ENCODE measurements at places on chromosomes 3 and 15.

GRCh38 chr3:127101411-127102187 is 91.3 kb upstream of the PRR23E start:
- DNase-seq, result no peak

- no peak for DNase-seq
These were observed 32.9 kb downstream of the PIK3CB start for GRCh38 chr3:138801792-138802191.

- no peak for DNase-seq
These were observed 46.1 kb upstream of the RASGRP1 start for GRCh38 chr15:38610748-38611147.

DNA sequence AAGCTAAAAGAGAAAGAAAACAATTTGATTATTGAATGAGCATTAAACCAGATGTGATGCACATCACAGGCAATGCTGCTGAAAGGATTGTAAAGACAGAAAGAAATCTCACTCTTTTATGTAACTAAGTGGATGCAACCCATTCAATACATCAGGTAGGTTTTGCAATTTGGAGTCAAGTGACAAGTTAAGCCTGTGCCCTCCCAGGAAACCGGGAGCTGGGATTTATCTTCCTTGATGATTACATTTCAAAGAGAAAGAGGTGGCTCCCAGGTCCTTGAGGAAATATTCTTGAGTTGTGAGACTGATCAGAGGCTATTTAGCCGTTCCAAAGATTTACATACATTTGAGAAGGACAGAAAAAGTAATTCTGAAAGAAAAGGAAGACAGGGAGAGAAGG is 219.0 kb upstream of the PROK2 start:
- DNase-seq, result no peak

GRCh38 chr15:51425517-51426040 is 84.1 kb downstream of the GLDN start:
- DNase-seq, result no peak

DNA sequence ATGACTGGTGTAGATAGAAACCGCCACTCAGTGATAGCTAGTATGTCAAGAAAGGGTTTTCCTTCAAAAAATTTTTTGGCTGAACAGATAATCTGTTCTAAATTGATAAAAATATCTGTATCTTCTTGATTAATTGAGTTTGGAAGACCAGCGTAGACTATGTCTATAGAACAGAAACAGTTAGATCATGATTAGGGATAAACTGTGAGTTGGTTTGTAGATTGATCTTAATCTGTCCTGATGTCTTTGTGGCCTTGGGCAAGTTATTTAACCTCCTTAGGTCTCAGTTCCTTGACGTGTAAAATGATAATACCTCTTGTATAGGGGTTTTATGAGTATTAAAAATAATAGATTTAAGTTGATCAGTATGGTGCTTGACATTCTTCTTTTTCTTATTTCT is 4.7 kb downstream of the NFKBIZ start:
- DNase-seq, result no peak

GRCh38 chr3:126737527-126737926 is 33.5 kb downstream of the CHCHD6 start:
- DNase-seq, result no peak

DNA sequence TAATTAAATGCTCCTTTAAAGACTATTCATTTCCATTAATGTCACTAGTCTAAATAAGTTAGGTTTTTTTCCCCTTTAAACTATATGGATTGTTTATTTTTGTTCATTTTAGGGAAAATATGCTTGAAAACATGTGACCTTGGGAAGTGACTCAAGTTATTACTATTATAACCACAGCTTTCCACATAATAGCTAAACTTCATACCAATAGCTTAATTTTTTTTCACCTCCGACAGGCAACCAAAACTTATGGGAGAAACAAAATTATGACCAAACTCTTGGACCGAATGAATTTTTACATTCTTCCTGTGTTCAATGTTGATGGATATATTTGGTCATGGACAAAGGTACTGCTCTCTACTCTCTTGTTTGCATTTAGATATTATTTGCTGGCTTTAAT is 16.2 kb downstream of the CPA3 start:
- no peak for DNase-seq

DNA sequence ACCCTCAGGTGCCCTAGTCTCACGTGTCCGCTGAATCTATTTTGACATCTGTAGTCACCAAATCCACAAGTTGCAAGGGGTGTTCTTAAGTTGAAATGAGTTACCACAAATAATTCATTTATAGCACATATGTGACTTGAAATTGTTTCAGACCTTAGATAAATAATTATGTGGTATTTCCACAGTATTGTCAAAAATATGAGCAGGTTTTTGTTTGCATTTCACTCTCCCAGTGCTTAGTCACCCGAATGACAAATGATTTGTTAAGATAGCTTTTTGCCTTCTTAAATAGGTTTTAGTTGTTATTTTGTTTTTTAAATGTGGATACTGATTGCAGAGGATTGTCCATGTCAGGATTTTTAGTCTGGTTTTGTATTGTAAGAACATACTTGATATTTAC is 2.6 kb downstream of the MFSD1 start:
- DNase-seq, result no peak

- no peak for DNase-seq
These were observed 241.6 kb upstream of the CNTN6 start for GRCh38 chr3:851098-851790.
